NCI-H226 (cell line): ENCODE measurements at places on chromosomes 1 and 21.
A peak's percentile ranks its signal among the peaks of the same experiment; 100 is the strongest.

GRCh38 chr1:79373481-79374125 lies 367.1 kb upstream of the ADGRL4 start:
- DNase-seq, result no peak

DNA sequence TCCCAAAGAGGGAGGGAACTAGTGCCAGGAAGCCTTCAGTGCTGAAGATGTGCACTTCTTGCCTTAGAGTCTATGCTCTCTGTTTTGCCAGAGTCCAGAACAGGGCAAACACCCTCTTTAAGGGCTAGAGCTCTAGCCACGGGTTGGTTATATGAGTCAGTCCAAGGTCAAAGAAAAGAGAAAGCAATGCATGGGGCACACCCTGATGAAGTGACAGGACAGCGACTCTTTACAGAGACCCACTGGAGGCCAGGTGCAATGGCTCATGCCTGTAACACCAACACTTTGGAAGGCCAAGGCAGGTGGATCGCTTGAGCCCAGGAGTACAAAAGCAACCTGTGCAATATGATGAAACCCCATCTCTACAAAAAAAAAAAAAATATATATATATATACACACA lies 86.1 kb downstream of the TGFBR3 start:
- DNase-seq, result no peak

- no peak for DNase-seq
These were observed 67.6 kb upstream of the ABCG1 start for GRCh38 chr21:42151148-42151947.

- DNase-seq, result peak; percentile 28
These were observed 36.3 kb upstream of the IL10 start for GRCh38 chr1:206808615-206809014.

GRCh38 chr21:25005388-25005787 lies 601.9 kb downstream of the MRPL39 start:
- no peak for DNase-seq

- DNase-seq, result no peak
These were observed 9.3 kb downstream of the PODN start for GRCh38 chr1:53071167-53071865.

DNA sequence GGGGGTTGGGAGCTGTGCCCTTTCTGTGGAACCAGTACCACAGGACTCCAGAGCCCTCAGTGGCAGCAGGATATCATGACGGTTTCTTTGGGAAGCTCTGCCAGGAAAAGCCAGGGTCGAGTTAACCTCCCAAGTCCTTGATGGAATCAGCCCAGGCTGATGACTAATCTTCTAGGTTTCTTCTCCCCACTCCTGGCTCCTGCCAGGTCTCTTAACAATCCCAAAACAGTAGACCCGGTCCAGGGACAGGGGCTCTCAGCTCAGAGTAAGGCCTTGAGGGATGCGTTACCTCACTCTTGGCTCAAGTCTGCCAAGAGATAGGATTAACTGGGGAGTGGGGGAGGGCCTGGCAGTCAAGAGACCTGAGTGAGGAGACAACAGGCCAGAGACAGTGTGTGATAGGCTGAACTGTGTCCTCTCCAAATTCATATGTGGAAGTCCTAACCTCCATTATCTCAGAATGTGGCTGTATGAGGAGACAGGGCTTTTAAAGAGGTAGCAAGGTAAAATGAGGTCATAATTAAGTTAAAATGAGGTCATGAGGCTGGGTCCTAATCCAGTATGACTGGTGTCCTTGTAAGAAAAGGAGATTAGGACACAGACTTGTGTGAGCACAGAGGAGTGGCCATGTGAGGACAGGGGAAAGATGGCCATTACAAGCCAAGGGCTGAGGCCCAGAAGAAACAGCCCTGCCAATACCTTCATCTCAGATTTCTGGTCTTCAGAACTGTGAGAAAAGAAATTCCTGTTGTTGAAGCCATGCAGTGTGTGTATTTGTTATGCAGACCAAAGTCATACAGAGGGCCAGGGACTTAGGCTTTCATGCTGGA lies 95.0 kb downstream of the BEND5 start:
- no peak for DNase-seq

- DNase-seq, result no peak
These were observed 1379.1 kb upstream of the ADGRL4 start for GRCh38 chr1:80385650-80386049.

DNA sequence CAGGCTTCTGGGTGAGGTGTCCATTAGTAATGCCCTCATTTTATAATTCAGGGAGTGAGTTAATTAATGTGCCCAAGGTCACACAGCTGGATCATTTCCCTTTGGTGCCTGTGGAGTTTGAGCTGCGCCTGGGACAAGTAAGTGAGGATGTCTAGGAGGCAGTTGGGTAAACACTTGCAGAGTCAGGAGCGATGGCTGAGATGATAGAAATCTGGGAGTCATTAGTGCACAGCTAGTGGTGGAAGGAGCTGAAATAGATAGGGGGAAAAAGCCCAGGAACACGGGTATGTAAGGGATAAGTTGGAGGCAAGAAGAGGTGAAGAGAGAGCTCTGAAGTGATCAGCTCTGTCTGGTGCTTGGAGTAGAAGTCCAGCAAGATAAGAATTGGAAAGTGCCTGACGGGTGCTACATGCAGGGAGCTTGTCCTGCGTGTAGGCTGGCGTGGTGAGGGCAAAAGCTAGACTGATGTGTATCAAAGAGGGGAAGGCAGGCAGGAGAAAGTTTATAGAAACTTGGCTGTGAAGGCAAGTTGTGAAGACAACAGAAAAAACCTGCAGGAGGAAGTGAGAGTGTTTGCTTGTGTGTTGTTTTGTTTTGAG lies 1.7 kb upstream of the SCAF4 start:
- DNase-seq, result no peak

- DNase-seq, result no peak
These were observed 19.7 kb upstream of the TIAM1 start for GRCh38 chr21:31363720-31364119.

DNA sequence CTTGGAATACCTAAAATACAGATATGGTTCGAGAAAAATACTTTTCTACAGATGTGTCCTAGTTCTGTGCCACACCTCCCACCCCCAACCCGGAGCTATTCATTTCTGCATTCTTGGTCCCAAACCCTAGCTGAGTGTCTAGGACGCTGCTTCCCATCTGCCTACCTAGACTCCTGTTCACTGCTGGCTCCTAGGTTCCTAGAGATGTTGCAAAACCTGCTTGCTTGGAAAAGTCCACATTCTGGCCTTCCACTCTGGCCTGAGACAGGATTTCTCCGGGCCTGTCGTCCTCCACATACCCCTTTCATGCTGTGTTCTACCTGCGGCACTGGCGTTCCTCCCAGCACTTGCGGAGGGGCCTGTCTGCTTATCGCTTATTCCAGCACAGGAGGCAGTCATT lies 165.8 kb upstream of the CTTNBP2NL start:
- no peak for DNase-seq

DNA sequence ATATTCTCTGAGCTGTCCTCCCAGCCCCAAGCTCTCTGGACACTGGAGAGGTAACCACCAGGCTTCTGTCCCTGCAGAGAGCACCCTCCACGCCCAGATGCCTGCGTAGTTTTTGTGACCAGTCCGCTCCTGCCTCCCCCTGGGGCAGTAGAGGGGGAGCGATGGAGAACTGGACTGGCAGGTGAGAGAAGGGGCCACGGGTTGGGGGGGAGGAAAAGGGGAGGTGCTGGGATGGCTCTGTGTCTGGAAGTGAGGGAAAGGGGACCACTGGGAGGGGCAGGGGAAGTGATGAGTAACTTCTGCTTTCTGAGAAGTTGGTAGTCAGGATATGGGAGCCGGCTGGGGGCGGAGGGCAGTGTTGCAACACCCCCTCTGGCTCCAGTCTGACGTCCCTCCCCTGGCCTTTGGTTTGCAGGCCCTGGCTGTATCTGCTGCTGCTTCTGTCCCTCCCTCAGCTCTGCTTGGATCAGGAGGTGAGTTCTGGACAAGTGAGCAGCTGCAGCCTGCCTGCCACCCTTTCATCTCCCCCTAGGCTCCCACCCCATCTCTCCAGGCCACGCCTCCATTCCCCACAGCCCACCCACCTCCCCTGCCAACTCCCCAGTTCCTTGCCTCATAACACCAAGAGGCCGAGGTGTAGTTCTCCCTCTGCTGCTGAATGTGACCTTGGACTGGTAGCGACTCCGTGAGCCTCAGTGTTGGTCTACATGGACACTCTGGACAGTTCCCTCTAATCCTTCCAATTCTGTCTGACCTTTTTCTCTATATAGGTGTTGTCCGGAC lies 3.1 kb downstream of the ADAMTSL4 start:
- DNase-seq, result peak; percentile 93

GRCh38 chr1:78519446-78519845 lies 28.7 kb downstream of the PTGFR start:
- no peak for DNase-seq

DNA sequence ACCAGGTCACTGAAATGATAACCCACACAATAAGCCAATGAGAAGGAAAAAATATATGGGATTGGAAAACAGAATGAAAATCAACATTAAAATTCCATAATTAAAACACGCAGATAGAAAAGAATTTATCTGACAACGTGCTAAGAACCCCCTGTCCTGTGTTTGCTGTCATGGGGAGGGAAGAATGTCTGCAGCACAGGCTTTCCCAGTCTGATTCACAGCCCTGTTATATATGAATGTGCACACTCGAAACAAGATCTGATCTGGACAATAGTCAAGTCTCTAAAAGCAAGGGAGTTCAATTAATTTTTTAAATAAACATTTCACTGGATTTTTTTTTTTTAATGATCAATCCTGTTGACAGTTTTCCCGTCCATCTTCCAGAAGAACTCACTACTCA lies 220.0 kb downstream of the RERE start:
- no peak for DNase-seq

GRCh38 chr1:183473217-183473536 lies 878 bp downstream of the SMG7 start:
- no peak for DNase-seq

GRCh38 chr1:219172821-219173220 lies 857 bp upstream of the LYPLAL1 start:
- no peak for DNase-seq

- DNase-seq, result peak; percentile 41
These were observed 73.2 kb upstream of the TRAPPC10 start for GRCh38 chr21:43938751-43939442.

GRCh38 chr1:100502052-100502792 lies 35.7 kb upstream of the GPR88 start:
- DNase-seq, result peak; percentile 70

- no peak for DNase-seq
These were observed 14.6 kb upstream of the MPZL1 start for GRCh38 chr1:167706931-167707877.

DNA sequence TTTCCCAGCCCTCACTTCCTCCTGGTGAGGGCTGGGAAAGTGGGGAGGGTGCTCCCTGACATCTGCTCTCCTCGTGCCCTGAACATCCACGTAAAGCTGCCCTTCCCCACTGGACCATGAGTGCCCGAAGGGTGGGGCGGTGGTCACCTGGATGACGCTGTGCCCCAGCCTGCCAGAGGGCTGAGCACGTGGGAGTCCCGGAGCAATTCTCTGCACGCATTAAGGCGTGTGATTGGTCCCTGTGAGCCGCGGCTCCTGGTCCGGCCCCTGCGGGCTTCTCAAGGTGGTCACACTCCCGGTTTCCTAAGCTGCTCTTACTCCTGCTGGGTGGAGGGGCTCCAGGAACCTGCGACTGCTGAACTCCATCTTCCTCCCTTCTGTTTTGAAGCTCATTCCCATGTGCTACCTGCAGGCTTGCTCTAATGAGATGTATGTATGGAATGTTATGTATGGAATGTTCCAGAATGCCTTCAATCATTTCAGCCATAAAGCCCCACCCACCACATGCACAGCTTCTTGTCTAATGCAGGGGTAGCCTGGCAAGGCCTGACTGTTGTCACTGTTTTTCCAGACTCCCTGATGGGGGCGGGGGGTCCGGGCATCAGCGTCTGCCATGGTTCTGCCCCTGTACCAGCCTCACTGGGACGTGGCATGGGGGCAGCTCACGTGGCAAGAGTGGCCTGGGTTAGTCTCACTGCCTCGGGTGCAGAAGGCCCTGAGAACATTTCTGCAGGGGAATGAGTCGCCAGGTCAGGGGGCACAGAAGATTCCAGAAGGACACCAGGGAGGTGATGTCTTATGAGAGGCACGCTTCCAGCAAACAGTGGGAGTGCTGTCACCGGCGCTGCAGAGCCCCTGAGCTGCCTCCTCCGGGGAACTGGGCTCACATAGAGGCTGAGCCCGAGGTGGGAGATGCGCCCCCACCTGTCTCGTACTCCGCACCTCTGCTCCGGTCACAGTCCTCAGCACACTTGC lies 19.4 kb downstream of the KRTAP10-1 start:
- no peak for DNase-seq
